ENCODE measurements at places on chromosomes 16 and 17. TPM values are rescaled to one million over a fixed set of nuclear protein-coding genes. Genes with fewer than 3 reads are reported as not detected.

Gene CCDC47
- 76.7 TPM for total RNA-seq

Gene TTLL6
- 0.06 TPM for total RNA-seq

Gene CHST5
- total RNA-seq: not detected

Gene BORCS6
- total RNA-seq: 7.4 TPM

Gene HSF5
- not detected for total RNA-seq

Gene MPP2
- total RNA-seq: 2.0 TPM

Gene SLX1B
- total RNA-seq: 3.4 TPM

Gene SLC12A3
- total RNA-seq: not detected

Gene CA10
- not detected for total RNA-seq

Gene HOXB7
- total RNA-seq: not detected

Gene TBC1D3
- not detected for total RNA-seq

Gene HOXB1
- total RNA-seq: not detected

Gene EVPL
- total RNA-seq: not detected

Gene ACOX1
- 69.9 TPM for total RNA-seq

Gene C16orf54
- not detected for total RNA-seq

Gene ZNF385C
- total RNA-seq: not detected

Gene ZNF785
- 5.9 TPM for total RNA-seq

Gene SLC5A10
- total RNA-seq: not detected

Gene FBXW10
- under 0.01 TPM for total RNA-seq

Gene GAS2L2
- not detected for total RNA-seq

Gene SRP68
- 29.2 TPM for total RNA-seq

Gene KRTAP9-2
- total RNA-seq: not detected

Gene SGCA
- total RNA-seq: 11.2 TPM

Gene SPSB3
- 24.2 TPM for total RNA-seq

Gene LRRC36
- not detected for total RNA-seq

Gene SPECC1
- total RNA-seq: 14.1 TPM

Gene MT3
- not detected for total RNA-seq

Gene P3H4
- 77.1 TPM for total RNA-seq

Gene CLEC19A
- not detected for total RNA-seq

Gene MGRN1
- total RNA-seq: 22.2 TPM

Gene SYNRG
- 12.6 TPM for total RNA-seq

Gene CDR2L
- total RNA-seq: 11.2 TPM

Gene MMP2
- 576 TPM for total RNA-seq

Gene ACSM5
- total RNA-seq: 0.26 TPM

Gene CEP112
- total RNA-seq: 10.7 TPM

Gene SECTM1
- total RNA-seq: 5.5 TPM

Gene PRR11
- 8.5 TPM for total RNA-seq

Gene MT1M
- 2.0 TPM for total RNA-seq

Gene MPO
- under 0.01 TPM for total RNA-seq

Gene STX1B
- 0.25 TPM for total RNA-seq

Gene TRPV2
- 40.8 TPM for total RNA-seq

Measured in aortic smooth muscle cell (primary cell).